Endothelial cell (in vitro differentiated cells): ENCODE measurements at places on chromosomes 1 and 21. TPM values are rescaled to one million over a fixed set of nuclear protein-coding genes. Genes with fewer than 3 reads are reported as not detected.

Gene MATN1
- total RNA-seq: 1.7 TPM

Gene FBXO2
- total RNA-seq: 1.6 TPM

Gene NCDN
- total RNA-seq: 21.6 TPM

Gene TNFRSF1B
- total RNA-seq: 142 TPM

Gene ANP32E
- 35.6 TPM for total RNA-seq

DNA sequence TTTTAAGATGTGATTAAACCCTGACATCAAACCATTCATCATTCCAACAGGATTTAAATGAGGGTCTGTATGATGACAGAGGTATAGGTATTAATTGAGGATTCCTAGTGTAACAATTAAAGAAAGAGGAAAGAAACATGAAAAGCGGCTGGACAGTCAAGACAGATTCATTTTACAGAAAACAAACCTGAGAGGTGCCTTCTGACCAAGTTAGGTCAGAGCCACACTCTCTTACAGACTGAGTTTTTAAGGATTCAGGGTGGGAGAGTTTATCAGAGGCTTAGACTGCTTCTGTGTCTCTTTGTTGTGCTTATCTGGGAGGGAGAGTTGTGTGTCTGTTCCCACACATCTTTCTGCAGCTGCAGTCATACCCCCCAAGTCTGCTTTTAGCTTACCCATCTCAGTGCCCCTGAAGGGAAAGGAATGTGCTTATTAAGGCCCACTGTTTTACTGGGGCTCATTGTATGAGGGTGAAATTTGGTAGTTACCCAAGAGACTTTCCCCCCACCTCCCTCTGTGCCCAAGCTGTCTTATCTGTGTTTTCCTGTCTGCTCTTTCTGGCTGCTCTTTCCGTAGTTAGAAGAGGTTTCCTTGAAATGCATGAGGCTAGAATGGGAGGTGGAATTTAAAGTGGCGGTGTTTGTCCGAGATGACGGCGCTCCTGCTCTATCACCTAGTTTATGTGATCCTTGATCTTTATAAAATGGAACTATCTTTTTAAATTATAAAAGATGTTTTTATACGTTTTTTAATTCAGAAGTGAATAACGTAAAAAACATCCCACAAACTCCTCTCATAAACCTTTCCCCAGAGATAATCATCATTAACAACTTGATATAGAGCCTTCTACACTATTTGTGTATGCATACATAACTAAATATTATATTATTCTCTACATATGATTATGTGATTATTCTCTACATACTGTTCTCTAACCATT, 96.0 kb upstream of the TNFSF4 start:
- no peaks in the 10 kb centered on the region for H3K36me3 ChIP-seq
- H3K27ac ChIP-seq: peak overlapping the region; percentile 80
- H3K27me3 ChIP-seq: peaks cover 1% of the 10 kb centered on the region
- peaks cover 32% of the 10 kb centered on the region for H3K4me1 ChIP-seq
- DNase-seq: no peak
- H3K4me3 ChIP-seq: peak overlapping the region; percentile 57

- H3K27me3 ChIP-seq: no peaks in the 10 kb centered on the region
- DNase-seq: no peak
- H3K4me3 ChIP-seq: no peak overlapping the region
- no peaks in the 10 kb centered on the region for H3K4me1 ChIP-seq
- no peak overlapping the region for H3K27ac ChIP-seq
- H3K36me3 ChIP-seq: peaks cover 3% of the 10 kb centered on the region
Observed at GRCh38 chr1:19688041-19688842, 23.6 kb downstream of the HTR6 start.

DNA sequence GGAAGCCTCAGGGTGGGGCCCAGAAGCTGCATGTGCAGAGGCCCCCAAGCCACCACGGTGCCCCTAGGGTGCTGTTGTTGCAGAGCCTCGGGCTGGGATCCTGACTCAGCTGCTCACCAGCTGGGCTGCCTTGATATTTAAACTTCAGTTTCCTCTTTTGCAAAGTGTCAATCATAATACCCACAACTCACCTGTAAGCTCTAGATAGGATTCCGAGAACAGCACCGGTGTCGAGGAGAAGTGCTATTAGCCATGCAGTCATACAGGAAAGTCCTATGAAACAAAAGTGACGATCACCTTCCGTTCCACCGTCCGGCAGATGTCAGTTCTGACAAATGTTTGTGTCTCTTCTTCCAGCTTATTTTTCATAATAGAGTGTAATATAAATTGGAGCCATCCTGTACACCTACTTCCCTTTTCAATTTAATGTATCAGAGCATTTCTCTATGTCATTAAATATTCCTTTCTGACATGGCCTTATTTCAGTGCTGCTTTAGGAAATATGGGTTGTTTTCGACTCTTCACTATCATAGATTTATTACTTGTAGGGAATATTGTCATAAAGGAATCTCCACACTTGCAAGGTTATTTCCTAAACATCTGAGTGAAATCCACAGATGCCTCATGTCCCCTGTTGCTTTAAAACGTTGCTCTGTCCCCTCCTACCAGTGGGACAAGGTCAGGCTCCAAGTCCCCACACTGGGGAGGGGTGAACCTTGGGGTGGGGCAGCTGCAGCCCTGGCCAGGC, 100.8 kb downstream of the SIK1 start:
- H3K4me3 ChIP-seq: no peak overlapping the region
- no peaks in the 10 kb centered on the region for H3K36me3 ChIP-seq
- no peaks in the 10 kb centered on the region for H3K4me1 ChIP-seq
- no peak overlapping the region for H3K27ac ChIP-seq
- H3K27me3 ChIP-seq: peaks cover 14% of the 10 kb centered on the region

DNA sequence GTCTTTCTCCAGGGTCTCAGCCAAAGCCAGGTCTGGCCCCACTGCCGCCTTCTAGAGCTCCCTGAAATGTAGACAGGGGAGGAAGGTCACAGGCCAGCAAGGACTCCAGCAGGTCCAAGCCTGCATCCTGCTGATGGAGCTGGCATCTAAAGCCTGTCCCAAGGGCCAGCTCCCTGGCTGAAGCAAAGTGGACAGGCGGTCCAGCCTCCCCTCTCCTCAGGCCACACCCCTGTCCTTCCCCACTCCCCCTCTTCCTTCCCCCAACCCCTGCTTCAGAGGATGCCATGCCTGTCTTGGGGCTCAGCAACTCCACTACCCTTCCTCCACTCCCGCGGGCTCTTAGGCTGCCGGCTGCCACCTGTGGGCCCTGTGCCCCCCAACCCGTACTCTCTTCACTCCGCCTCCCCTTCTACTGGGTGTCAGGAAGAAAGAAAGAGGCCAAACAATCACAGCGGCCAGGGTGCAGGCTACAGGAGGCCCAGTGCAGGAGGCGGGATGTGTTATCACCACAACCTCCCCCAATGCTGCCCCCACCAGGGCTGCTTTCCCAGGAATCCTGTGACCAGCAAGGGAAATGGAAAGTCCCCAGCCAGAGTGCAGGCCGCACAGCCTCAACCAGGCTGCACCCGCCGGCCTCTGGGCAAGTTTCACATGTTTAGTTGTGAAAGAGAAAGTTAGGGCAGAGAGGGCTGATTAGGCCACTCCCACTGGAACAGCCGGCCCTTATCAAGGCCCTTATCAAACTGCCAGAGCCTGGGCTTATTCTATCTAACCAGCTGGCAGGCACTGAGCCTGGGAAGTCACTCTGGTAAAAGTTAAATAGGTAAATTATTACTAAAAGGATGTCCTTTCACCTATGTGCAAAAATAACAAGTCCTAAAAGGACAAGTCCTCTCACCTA, 34.1 kb downstream of the ACOT7 start:
- peak overlapping the region; percentile 48 for H3K27ac ChIP-seq
- no peaks in the 10 kb centered on the region for H3K36me3 ChIP-seq
- H3K4me1 ChIP-seq: peaks cover 4% of the 10 kb centered on the region
- peaks cover 3% of the 10 kb centered on the region for H3K27me3 ChIP-seq

GRCh38 chr1:219359126-219359525, 185.4 kb downstream of the LYPLAL1 start:
- no peak for DNase-seq
- H3K36me3 ChIP-seq: no peaks in the 10 kb centered on the region
- H3K27ac ChIP-seq: no peak overlapping the region
- peaks cover 19% of the 10 kb centered on the region for H3K4me1 ChIP-seq

DNA sequence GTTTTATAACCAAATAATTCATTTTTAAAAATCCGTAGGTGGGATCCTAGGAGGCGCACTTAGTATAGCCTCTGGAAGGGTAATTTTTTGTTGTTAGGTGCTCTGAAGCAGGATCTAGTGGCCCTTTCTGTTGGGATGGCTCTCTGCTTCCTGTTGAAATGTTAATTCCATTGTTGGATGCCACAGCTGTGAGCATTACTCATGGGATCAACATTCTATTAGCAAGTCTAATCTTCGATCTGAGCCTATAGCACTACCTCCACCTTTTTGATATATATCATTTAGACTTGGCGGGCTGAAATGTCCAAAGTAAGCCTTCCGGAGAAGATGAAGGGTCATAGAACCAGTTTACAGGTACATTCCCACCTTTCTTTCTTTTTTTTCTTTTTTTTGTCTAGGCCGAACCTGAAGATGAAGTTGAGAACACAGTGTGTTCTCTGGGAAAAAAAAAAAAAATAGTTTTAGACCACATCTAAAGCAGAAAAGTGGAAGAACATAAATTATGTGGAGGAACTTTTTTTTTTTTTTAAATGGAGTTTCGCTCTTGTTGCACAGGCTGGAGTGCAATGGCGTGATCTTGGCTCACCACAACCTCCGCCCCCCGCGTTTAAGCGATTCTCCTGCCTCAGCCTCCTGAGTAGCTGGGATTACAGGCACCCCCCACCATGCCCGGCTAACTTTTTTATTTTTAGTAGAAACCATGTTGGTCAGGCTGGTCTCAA, 1.4 kb downstream of the CXADR start:
- peak overlapping the region; percentile 96 for H3K4me3 ChIP-seq
- no peak for DNase-seq
- H3K4me1 ChIP-seq: peaks cover 14% of the 10 kb centered on the region

DNA sequence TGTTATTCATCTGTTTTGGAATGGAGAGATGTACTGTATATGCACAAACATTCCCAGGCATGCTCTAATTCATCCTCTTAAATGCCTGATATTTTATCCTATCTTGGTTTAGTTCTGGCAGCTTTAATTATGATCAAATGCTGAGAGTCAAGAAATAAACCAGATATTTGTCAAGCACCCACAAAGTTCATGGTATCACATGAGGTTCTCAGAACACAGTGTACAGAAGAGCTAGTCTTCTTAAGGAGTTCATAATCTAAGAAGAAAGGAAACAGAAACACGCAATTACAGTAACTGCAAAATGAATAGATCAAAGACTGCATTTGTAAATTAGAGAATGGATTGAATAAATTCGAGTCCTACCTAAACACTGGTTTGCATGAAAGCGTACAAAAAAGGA, 58.3 kb upstream of the KCNH1 start:
- no peak overlapping the region for H3K4me3 ChIP-seq
- no peaks in the 10 kb centered on the region for H3K27me3 ChIP-seq
- H3K36me3 ChIP-seq: no peaks in the 10 kb centered on the region
- no peak for DNase-seq

DNA sequence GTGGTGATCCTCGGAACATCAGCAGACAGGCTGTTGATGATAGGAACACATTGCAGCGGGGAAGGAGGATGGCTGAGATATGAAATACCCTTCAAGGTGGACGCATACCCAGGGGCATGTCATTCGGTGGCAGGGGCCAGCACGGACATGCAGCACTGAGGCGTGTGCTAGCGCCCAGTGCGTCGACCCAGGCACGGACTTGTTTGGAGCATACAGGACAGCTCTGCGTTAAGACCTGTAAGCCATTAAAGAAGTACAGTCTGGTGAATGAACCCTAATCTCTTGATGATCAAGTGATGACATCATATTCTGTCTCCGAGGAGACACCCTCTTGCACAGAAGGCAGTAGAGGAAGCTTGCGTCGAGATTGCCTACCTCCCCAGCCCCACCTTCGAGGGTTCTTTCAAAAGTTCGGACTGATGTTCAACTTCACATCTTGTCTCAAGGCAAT, 63.6 kb upstream of the KIF26B start:
- H3K27ac ChIP-seq: no peak overlapping the region
- H3K4me1 ChIP-seq: peaks cover 3% of the 10 kb centered on the region

DNA sequence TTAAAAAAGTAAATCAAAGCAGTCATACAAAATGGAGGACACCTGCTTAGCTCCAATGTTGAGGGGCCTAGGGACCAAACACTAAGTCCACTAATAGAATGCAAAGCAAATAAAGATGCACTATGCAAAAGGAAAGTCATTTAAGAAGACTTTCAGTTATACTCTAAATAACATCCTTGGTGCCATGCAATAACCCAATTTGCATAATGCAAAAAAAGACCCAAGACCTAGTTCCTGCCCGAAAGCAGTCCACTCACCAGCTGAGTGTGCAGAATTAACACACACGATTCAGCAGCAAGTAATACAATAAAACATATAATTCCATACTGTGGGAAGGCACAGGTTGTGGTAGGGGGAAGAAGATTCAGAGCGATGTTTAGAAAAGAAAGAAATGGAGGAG, 101.8 kb downstream of the TGFBR3 start:
- H3K27me3 ChIP-seq: peaks cover 5% of the 10 kb centered on the region
- H3K27ac ChIP-seq: no peak overlapping the region
- H3K4me1 ChIP-seq: peaks cover 21% of the 10 kb centered on the region
- DNase-seq: no peak
- no peak overlapping the region for H3K4me3 ChIP-seq

DNA sequence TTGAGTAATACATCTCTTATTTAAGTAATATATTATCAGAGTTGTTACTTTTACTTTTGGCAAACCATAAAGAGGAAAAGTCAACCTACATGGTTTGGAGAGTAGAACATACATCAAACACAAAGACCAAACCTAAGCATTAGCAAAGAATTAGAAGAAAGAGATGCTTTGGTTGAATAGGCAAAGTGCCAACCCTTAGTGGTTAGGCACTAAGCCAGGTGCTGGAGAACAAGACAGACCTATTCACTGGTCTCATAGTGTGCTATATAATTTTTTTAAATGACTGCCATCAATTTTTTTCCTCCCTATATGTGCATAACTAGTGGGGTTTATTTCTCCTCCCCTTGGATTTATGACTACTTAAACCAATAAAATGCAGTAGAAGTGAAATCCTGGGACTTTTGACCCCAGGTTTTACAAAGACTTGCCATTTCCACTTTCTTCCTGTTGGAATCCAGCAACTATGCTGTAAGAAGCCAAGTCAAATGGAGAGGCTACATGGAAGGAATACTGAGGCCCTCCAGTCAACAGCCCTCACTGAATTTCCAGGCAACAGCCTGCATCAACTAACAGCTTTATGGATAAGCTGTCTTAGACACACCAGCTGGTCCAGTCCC, 69.8 kb upstream of the HAO2 start:
- no peak overlapping the region for H3K27ac ChIP-seq
- no peaks in the 10 kb centered on the region for H3K36me3 ChIP-seq
- no peak for DNase-seq
- no peak overlapping the region for H3K4me3 ChIP-seq
- H3K4me1 ChIP-seq: peaks cover 22% of the 10 kb centered on the region

- no peaks in the 10 kb centered on the region for H3K27me3 ChIP-seq
- H3K27ac ChIP-seq: peak overlapping the region; percentile 94
- no peaks in the 10 kb centered on the region for H3K36me3 ChIP-seq
- peaks cover 31% of the 10 kb centered on the region for H3K4me1 ChIP-seq
- H3K4me3 ChIP-seq: no peak overlapping the region
Observed at GRCh38 chr1:193569096-193569982, 382.9 kb upstream of the B3GALT2 start.

GRCh38 chr1:112264010-112264409, 132.0 kb upstream of the CTTNBP2NL start:
- no peaks in the 10 kb centered on the region for H3K36me3 ChIP-seq
- H3K27ac ChIP-seq: no peak overlapping the region
- peaks cover 2% of the 10 kb centered on the region for H3K27me3 ChIP-seq
- peaks cover 28% of the 10 kb centered on the region for H3K4me1 ChIP-seq
